Esophagus squamous epithelium (tissue), 5 donors: ENCODE measurements at places on chromosomes 7 and 10. TPM values are rescaled to one million over a fixed set of nuclear protein-coding genes. Genes with fewer than 3 reads are reported as not detected.

CYCS gene
- total RNA-seq: 95.4 TPM

GPR15LG gene
- total RNA-seq: 335 TPM

ZNF239 gene
- 0.11 TPM for total RNA-seq

CFAP69 gene
- 9.0 TPM for total RNA-seq

DNA sequence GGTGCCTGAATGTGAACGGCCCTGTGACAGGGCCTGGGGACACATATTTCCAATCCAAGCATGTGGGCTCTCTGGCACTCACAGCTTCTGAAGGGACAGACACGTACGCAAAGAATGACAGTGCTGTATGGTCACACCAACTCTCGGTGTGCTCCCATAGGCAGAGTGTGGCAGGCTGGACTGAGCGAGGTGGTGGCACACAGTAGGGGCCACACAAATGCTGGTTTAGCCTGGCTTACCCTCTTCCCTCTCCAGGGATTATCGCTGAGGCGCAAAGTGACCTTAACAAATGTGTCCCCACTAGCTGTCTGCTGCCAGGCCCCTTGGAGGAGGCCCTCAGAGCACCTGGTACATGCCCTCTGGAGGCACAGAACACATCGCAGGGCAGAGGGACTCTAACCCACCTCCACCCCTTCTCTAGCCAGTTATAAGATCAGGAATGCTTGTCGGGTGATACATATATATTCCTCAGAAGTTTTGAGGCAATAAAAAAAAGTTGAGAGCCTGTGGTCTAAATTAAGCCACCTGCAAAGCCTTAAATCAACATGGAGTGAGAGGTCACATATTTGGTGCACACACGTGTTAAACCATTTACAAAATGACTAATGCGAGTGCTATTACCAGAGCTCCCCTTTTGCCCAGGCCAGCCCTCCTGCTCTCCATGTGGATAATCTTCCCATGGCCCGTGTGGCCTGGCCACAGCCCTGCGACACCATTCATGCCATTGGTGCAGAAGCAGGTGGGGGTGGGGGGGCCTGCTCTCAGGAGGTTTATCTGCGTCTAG lies 262.8 kb upstream of the GRB10 start:
- no peaks in the 10 kb centered on the region for H3K4me1 ChIP-seq
- DNase-seq: no peak
- no peaks in the 10 kb centered on the region for H3K27me3 ChIP-seq
- H3K4me3 ChIP-seq: no peak overlapping the region
- no peak overlapping the region for H3K27ac ChIP-seq

- no peaks in the 10 kb centered on the region for H3K4me1 ChIP-seq
- H3K27ac ChIP-seq: peak overlapping the region; percentile 76
- no peaks in the 10 kb centered on the region for H3K27me3 ChIP-seq
Observed at GRCh38 chr10:6050801-6051445, 11.2 kb downstream of the IL2RA start.

DNA sequence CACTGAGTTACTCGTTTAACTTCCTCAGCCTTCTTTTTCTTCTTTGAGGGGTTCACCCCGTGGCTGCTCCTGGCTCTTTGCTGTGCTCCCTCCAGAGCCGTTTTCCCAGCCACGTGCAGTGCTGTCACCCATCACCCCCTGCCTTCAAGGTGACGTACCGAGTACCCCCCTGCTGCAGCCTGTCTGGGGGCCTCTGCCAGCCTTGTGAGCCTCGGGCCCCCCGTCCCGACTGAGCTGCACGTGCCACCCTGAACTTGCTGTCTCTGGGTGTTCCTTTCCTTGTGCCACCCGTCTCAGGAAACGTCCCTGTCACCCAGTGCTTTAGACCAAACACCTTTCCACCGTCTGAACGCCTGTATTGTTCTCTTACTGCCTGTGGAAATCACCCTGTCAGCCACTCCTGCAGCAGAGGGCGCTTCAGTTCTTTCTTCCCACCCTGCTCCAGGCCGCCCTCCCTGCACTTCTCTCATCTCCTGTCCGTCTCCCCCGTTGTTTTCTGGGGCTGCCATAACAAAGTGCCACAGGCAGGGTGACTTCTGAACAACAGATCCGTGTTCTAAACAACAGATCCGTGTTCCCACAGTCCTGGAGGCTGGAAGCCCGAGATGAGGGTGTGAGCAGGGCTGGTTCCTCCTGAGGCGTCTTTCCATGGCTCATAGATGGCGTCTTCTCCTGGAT lies 44.6 kb downstream of the WDR37 start:
- no peak overlapping the region for H3K27ac ChIP-seq
- no peaks in the 10 kb centered on the region for H3K4me1 ChIP-seq

ACBD7 gene
- not detected for total RNA-seq

- DNase-seq: no peak
- no peak overlapping the region for H3K27ac ChIP-seq
- no peaks in the 10 kb centered on the region for H3K36me3 ChIP-seq
- H3K27me3 ChIP-seq: no peaks in the 10 kb centered on the region
- no peak overlapping the region for H3K4me3 ChIP-seq
- H3K4me1 ChIP-seq: no peaks in the 10 kb centered on the region
Observed at GRCh38 chr7:50164559-50165170, 71.6 kb upstream of the ZPBP start.

KCP gene
- total RNA-seq: 0.57 TPM

GRCh38 chr7:88546808-88547207 lies 212.7 kb upstream of the ZNF804B start:
- H3K36me3 ChIP-seq: no peaks in the 10 kb centered on the region
- H3K4me1 ChIP-seq: no peaks in the 10 kb centered on the region
- H3K27ac ChIP-seq: no peak overlapping the region
- H3K4me3 ChIP-seq: no peak overlapping the region
- no peaks in the 10 kb centered on the region for H3K27me3 ChIP-seq

CNTNAP2 gene
- total RNA-seq: 1.4 TPM

TMEM196 gene
- total RNA-seq: not detected

DNA sequence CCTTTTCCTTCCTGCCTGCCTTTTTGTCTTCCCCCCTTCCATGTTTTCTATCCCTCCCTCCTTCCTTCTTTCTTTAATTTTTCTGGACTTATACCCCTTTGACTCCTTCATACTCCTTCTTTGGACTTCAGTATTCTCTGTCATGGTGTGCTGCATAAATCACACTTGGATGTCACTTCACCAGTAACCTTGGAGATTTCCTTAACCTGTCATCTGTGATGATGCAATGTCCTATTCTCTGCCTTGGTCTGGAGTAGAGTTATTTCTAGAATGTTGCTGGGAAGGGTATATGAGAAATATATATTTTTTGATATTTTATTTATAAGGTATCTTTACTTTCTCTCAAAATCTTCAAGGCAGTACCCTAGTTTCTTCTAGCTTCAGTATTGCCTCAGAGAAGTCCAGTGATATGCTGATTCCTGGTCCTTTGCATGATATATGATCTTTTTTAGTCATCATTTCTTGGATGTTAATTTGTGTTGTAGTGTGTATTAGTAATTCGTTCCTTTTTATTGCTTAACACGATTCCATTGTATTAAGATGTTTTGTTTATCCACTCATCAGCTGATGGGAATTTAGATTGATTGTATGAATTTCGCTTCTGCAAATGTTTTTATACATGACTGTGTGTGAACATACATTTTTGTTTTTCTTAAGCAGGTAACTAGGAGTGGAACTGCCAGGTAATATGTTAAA lies 206.9 kb upstream of the MBL2 start:
- H3K27ac ChIP-seq: no peak overlapping the region
- no peak for DNase-seq
- no peaks in the 10 kb centered on the region for H3K36me3 ChIP-seq
- no peak overlapping the region for H3K4me3 ChIP-seq
- no peaks in the 10 kb centered on the region for H3K27me3 ChIP-seq

DNA sequence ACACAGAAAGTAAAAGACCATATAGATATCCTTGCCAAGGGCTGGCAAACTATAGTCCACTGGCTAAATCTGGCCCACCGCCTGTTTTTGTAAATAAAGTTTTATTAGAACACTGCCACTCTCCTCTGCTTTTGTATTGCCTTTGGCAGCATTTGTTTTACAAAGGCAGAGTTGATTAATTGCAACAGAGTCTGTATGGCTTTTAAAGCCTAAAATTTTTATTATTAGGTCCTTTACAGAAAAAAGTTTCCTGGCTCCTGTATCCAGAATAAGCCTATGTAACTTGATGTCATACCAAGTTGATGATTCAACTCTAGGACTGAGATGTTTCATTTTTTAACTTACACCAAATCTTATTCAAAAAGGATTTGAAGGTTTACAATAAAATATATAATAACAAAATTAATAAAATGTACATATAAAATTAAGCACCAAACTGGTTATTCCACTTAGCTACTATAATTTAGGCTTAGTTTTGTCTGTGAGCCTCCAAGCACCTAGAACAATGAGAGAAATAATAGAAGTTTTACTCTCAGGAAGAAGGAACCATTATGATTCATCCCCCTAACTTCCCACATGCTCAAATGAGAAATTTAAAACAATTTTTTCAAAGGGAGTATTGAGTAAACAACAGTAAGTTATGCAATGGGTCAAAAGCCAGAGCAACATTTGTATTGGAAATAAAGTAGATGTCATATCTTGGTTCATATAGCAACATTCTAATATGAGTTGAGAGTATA lies 31.9 kb downstream of the CPED1 start:
- peaks cover 43% of the 10 kb centered on the region for H3K4me1 ChIP-seq
- no peaks in the 10 kb centered on the region for H3K36me3 ChIP-seq
- H3K27me3 ChIP-seq: no peaks in the 10 kb centered on the region
- DNase-seq: no peak

PRSS37 gene
- not detected for total RNA-seq

DNA sequence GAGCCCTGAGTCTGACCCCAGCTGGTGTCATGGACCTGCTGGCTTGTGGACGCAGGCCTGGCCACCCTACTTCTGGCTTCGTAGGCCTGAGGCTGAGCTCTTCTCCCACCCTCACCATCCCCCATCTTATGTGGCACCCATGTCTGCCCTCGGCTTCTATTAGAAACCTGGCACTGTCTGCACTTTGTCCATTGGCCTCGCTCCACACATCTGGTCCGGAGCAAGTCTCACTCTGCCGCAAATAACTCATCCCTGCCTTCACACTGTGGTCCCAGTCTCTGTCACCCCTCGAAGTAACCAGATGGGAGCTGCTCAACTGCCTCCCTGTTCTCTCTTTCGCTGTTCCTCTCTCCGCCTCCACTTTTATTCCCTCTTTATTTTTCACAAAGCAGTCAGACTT lies 78.6 kb downstream of the TRRAP start:
- no peak overlapping the region for H3K4me3 ChIP-seq
- no peaks in the 10 kb centered on the region for H3K4me1 ChIP-seq
- DNase-seq: no peak
- H3K27me3 ChIP-seq: no peaks in the 10 kb centered on the region

DNA sequence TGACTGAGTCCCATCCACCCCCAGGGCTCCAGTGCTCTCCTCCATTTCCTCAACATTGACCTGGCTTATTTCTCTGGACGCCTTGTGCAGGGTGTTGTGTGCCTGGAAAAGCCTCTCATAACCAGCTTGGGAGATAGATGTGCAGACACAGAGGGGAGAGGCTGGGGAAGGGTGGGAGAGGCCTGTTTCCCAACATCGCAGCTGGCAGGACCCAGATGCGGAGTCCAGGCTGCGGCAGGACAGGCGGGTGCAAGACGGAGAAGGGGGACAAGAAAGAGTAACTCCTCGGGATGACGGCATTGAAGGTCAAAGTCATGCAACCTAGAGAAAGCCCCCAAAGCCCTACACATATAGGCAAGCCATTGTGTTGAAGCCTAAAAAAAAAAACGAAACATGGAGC lies 54.1 kb upstream of the ANTXRL start:
- no peak overlapping the region for H3K27ac ChIP-seq
- no peak for DNase-seq
- H3K4me1 ChIP-seq: no peaks in the 10 kb centered on the region
- H3K27me3 ChIP-seq: no peaks in the 10 kb centered on the region
- no peaks in the 10 kb centered on the region for H3K36me3 ChIP-seq

DNA sequence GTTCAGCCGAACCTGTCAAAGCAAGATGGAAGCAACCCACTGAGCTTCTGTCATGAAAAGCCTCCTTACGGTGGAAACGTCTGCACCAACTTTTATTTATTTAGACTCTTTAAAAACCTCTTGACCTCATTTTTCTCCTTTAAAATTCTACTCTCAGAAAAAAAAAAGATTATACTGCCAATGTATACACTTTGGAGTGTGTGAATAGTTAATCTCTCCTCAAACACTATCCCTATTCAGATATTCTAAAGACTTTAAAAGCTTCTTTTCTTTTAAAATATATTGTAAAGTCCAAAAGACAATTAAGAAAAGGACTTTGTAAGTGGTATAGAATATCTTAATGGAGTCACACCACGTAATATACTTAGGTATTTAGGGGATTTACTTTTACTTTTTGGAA lies 335.2 kb upstream of the SEMA3D start:
- no peaks in the 10 kb centered on the region for H3K27me3 ChIP-seq
- H3K36me3 ChIP-seq: no peaks in the 10 kb centered on the region
- H3K4me3 ChIP-seq: no peak overlapping the region
- no peak for DNase-seq
- H3K27ac ChIP-seq: no peak overlapping the region

CDNF gene
- total RNA-seq: not detected

DNA sequence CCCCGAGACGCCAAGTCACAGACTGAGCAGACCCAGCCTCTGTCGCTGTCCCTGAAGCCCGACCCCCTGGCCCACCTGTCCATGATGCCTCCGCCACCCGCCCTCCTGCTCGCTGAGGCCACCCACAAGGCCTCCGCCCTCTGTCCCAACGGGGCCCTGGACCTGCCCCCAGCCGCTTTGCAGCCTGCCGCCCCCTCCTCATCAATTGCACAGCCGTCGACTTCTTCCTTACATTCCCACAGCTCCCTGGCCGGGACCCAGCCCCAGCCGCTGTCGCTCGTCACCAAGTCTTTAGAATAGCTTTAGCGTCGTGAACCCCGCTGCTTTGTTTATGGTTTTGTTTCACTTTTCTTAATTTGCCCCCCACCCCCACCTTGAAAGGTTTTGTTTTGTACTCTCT lies 215.6 kb downstream of the TCF7L2 start:
- DNase-seq: no peak
- H3K27ac ChIP-seq: no peak overlapping the region
- H3K27me3 ChIP-seq: no peaks in the 10 kb centered on the region
- no peak overlapping the region for H3K4me3 ChIP-seq
- H3K36me3 ChIP-seq: peaks cover 8% of the 10 kb centered on the region

DNA sequence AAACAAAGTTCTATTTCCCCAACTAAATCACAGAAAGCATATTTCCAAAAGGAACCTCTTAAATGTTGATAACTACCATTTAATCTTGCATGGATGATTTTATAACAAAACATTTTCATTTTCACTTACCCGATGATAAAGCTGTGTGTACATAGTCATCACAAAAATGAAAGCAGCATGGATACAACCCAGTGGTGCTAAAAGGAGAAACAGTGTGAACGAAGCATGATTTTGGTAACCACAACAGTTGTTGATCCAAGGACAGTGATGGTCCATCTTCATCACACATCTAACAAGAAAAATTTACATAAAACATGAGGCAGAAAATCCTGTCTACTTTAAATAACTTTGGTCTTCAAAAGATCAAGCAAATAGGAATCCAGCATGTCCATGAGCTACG lies 4.7 kb downstream of the ZDHHC6 start:
- H3K36me3 ChIP-seq: peaks cover 7% of the 10 kb centered on the region
- H3K4me1 ChIP-seq: no peaks in the 10 kb centered on the region
- H3K27ac ChIP-seq: no peak overlapping the region

SKIDA1 gene
- total RNA-seq: 0.53 TPM
